Left renal pelvis (tissue), 4 donors: ENCODE measurements at places on chromosomes 3 and 15. TPM values are rescaled to one million over a fixed set of nuclear protein-coding genes. Genes with fewer than 3 reads are reported as not detected.

DNA sequence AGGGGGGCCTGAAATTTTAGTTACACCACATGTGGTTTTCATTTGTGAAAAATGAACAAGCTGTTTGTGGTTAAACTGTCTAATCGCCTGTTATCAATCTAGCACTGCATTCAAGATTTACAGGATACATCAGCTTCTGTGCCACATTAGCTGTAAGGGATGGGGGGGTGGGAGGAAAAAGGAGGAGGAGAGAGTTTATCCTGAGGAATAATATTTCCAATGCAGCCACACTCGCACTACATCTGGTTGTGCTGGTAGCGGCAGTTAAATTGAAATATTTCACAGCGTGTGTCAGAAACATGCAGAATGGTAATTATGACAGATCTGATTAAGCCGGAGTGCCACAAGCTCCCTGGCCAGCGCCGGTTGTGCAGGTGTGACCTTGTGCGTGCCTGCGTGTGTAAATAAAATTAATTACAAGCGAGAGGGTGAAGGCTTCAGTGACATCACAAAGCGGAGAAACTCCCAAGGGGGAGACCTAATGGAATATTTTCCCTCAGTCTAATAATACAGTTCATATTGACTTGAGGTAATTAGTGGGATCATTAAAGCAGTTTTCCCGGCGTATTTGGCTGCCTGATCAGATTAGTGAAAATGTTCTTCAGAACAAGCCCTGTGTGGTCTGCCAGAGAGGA lies 55.5 kb downstream of the SATB1 start:
- DNase-seq, result no peak

- no peak for DNase-seq
These were observed 8.6 kb upstream of the EEFSEC start for GRCh38 chr3:128144512-128145187.

- no peak for DNase-seq
These were observed 19.6 kb downstream of the NSUN3 start for GRCh38 chr3:94082391-94082937.

DNA sequence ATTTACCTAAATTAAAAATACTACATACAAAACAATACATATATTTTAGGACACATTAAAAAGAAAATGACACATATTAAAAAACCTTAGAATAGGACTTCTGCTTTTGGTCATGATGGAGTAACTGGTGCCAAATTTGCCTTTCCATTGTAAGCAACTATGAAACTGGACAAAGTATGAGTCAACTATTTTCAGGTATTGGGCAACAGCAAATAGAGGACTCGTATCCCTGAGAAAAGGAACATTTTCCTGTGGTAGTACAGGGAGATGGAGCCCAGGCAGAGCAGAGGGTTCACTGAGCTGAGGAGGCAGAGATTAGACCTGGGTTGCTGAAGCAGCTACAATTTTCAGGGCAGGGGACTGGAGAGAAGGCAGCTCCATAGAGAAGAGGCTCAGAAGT lies 14.7 kb downstream of the CCR1 start:
- no peak for DNase-seq

DNA sequence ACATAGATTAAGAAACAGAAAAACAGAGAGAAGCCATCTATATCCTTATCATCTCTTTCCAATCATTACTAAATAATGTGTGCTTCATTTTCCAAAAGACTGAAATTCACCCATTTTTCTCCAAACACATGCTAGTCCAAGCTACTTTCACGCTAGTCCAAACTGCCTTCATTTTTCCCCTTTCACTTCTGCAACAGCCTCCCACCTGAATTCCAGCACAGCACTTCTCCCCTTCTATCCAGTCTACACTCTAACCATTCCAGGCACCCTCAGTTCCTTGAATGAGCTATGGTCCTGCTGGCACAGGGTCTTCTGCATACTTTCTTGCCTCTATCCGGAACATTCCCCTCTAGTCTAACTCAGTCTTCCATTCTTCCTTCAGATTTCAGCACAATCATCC lies 112.0 kb downstream of the THRB start:
- DNase-seq, result no peak

DNA sequence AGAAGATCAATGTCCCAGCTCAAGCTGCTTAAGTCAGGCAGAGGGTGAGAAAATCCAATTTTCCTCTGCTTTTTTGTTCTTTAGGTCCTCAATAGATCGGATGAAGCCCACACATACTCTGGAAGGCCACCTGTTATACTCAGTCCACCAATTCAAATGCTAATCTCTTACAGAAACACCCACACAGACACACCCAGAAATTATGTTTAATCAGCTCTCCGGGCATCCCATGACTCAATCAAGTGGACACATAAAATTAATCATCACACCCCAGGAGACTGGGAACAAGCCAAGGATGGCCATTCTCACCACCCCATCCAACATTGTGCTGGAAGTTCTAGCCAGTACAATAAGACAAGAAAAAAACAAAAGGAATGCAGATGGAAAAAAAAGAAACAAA lies 67.8 kb upstream of the SLC24A5 start:
- DNase-seq, result no peak

DNA sequence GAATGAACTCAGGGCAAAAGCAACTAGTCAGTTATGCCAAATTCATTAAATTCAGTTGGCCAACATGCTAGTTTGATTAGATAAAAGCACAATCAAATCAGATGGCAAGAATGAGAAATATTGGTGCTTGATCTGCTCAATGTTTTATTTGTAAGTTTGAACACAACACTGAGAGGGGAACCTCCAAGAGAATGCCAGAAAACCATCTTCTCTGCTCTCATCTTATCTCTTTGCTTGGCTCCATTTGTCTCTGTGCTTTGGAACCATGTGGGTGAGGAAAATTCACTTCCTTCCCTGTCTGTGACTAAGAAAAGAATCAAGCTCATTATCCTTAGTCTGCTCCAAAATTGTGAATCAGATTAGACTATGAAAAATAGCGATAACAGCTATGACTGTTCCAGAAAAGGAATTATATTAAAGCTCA lies 43.6 kb upstream of the DCBLD2 start:
- no peak for DNase-seq

- DNase-seq, result no peak
These were observed 12.7 kb upstream of the SNTN start for GRCh38 chr3:63639806-63640205.

DNA sequence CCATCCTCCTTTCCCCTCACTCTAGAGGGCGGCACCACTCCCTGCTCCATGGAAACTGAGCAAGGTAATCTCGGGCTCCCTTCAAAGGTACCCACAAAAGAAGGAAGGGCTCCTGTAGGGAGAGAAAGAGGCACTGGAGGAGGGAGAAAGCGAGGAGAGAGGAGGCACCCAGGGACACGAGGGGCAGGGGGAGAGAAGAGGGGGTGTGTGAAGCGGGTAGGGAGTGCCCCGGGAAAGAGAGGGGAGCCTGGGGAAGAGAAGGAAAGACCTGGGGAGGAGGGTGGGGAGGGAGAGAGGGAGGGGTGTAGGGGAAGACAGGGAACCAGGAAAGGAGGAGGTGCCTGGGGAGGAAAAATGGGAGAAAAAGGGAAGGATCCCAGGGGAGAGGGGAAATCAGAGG lies 523 bp downstream of the VILL start:
- DNase-seq, result no peak

DNA sequence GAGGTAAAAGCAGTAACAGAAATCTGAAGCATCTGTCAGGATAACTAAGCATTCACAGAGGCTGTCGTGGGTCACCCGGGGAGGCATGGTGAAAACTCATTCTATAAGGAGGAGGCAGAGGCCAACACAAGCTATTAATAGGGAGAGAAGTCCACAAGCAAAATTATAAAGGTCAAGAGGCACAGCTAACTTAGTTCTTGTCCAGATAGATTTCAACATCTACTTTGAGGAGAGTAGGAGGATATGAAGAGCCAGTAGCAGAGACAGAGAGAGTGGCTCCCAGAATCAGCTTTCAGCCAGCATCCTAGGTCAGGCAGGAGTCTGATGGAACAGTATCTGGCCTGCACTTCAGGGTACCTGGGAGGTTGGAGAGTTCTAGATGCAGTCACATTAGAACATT lies 95.3 kb downstream of the STAC start:
- no peak for DNase-seq

GRCh38 chr3:170867143-170867937 lies 2.7 kb downstream of the RPL22L1 start:
- no peak for DNase-seq

GRCh38 chr3:120286465-120286864 lies 1.4 kb upstream of the GPR156 start:
- no peak for DNase-seq

The CPN2 gene
- 0.40 TPM for polyA plus RNA-seq

The LEKR1 gene
- polyA plus RNA-seq, result 0.59 TPM
